NCI-H1436 treated with DMSO at 0.1 percent for 48 hours (cell line): ENCODE measurements at places on chromosomes 12 and 14.

GRCh38 chr12:16588812-16589211 is 17.1 kb downstream of the LMO3 start:
- DNase-seq: no peak

DNA sequence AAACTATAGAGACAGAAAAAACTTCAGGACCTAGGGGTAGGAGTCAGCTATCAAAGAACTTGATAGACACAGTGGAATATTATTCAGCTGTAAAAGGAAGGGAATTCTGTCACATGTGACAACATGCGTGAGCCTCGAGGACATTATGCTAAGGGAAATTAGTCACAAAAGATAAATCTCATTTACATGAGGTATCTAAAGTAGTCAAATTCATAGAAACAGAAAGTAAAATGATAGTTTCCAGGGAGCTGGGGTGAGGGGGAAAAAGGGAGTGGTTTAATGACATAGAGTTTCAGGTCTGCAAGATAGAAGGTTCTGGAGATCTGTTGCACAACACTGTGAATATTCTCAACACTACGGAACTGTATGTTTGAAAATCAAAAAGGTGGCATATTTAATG is 50.0 kb upstream of the PRIMA1 start:
- no peak for DNase-seq

DNA sequence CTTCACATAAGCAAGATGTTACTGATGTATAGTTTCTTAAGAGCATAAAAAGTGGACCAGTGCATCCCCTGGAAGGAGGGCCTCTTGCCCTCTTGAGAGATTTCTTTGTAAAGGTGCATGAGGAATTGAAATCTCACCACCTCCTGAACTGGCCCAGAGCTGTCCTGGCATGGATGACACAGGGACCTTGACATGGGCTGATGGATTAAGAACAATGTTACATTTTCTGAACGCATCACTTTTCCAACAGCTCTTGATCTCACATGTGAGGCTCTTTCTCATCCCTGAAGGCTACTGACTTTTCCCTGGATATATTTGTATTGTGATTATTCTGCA is 360.4 kb downstream of the RGS6 start:
- no peak for DNase-seq

DNA sequence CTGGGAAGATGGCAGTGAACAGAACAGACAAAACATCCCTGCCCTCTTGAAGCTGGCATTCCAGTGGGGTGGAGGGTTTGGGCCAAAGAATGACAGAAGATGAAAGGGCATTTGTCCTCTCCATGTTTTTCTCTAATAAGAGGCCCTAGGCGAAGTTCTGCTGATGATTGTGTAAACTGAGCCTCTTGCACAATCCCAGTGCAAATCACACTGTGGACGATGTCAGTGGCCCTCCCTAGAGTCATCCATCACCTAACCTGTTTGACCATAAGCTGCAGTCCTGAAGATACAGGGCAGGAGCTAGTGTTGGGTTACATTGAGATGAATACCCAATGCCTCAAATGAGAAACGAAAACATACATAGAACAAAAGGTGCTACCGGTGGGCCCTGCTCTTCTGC is 622.4 kb upstream of the TBX3 start:
- no peak for DNase-seq

GRCh38 chr12:75207338-75208083 is 2.1 kb downstream of the KCNC2 start:
- DNase-seq: no peak

DNA sequence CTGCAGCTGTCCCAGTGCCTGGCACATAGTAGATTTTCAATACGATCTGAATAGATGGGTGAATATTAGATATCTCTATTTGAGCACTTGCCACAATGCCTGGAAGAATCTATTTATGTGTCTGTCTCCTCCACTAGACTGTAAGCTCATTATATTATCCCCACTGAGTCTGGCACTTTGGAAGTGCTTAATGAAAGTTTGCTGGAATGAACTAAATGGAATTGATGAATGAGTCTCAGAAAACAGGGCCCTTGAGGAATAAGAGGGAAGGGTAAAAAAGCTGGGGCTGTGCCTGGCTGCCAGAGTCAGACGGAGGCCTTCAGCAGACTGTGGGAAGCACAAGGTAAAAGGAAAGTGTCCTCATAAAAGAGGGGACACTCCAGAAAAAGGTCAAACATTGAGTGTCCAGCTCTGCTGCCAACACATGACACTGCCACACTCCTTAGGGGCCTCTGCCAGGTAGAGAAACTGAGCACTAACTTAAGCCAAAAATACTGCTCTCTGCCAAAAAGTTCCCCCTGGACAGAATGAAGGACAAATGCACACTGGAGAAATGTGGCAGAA is 39.3 kb downstream of the GLT8D2 start:
- DNase-seq: no peak

- no peak for DNase-seq
Observed at GRCh38 chr12:68020699-68021098, 31.5 kb downstream of the IFNG-AS1 start.

DNA sequence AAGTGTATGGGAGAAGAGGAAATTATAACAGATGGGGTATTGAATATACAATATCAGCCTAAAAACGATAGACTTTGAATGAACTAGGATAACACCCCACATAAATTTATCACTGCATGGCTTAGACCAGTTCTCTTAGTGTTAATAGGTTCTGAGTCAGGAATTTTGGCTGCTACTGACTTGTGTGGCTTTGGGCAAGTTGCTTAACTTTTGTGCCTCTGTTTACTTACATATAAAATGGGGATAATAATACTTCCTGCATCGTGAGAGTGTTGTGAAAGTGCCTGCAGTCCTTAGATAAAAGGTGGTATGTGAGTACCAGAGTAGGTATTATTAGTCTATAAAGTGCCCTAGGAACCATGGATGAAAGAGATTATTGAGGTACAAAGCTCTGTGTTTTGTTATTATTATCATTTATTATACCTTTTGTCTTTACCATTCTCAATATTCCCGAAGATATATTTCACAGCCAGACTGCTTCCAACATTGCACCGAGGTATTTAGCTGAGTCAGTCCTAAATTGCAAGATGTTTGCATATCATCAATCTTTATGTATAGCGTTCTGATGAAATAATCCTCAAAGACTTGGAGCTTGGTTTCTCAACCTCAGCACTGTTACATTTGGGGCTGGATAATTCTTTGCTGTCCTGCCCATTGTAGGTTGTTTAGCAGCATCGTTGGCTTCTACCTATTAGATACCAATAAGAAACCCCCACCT is 2.3 kb upstream of the PAWR start:
- DNase-seq: no peak

DNA sequence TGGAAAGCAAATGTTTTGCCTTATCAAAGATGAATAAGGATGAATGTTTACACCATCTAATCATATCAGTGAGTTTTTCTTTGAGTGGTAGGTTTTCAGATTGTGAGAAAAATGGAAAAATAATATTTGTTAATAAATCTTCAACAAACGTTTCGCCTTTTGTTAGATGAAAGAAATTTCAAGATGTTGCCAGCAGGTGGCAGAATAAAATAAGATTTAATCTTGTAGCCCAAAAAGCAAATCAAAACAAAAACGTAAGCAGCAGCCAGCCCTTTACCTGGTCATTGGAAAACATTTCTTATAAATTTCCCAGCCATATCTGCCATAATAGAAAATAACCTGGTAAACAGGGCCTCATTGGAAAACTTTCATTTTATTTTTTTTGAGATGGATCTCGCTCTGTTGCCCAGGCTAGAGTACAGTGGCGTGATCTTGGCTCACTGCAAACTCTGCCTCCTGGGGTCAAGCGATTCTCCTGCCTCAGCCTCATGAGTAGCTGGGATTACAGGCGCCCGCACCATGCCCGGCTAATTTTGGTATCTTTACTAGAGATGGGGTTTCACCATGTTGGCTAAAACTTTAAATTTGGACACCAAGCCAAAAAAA is 15.4 kb upstream of the TMEM120B start:
- DNase-seq: no peak

DNA sequence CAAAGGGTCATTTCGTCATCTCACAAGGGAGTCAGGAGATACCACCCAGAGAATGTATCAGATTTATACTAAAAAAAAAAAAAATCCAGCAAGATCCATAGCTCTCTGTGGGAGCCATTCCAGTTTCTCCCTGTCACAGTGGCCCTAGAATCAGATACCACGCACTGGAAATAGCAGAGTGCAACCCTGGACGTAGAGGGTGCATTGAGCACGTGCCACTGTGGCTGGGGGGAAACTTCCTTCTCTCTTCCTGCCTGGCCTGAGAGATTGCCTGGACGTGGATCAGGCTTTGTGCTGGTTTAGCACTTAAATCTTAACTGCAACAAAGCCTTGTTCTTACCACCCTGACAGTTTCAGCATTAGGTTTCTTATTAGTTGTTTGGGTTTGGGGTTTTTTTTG is 124.3 kb downstream of the FBXL14 start:
- no peak for DNase-seq

GRCh38 chr12:11824069-11824468 is 174.6 kb downstream of the ETV6 start:
- no peak for DNase-seq

GRCh38 chr12:6158255-6158654 is 33.8 kb upstream of the VWF start:
- DNase-seq: no peak

GRCh38 chr14:43677581-43677980 is 829.5 kb downstream of the FSCB start:
- no peak for DNase-seq

GRCh38 chr12:132813443-132813842 is 15.2 kb downstream of the GOLGA3 start:
- DNase-seq: no peak
